LHCN-M2 (cell line): ENCODE measurements at places on chromosomes 5 and 9. TPM values are rescaled to one million over a fixed set of nuclear protein-coding genes. Genes with fewer than 3 reads are reported as not detected.

PCA3 gene
- total RNA-seq, result 0.29 TPM in 1 of 2 replicates, not detected in the other

C9orf153 gene
- not detected in 2 replicates for total RNA-seq

SPINK13 gene
- total RNA-seq, result not detected in 2 replicates

DAB2 gene
- 25.0 and 39.7 TPM in 2 replicates for total RNA-seq

FBN2 gene
- 25.4 and 27.4 TPM in 2 replicates for total RNA-seq

SLC38A9 gene
- 13.5 and 20.9 TPM in 2 replicates for total RNA-seq

GRCh38 chr9:31153250-31153840, 1231.1 kb upstream of the ACO1 start:
- DNase-seq, result peak; percentile 32

DNA sequence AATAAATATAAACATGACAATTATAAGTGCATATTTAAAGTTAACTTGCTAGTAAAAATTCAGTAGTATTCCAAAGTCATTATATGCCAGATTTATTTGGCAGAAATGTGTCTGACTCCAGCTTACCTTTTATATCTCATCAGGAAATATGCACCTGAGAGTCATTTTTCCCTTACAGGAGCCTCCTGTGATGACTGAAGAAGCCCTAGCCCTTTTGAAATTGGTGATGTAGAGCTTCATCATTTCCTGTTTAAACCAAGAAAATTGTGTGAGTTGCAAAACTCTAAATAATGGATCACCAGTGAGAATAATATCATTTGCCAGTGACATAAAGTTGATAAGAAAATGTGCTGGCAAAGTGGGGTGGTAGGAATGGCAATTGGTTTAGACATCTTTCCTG, 42.1 kb upstream of the CTNND2 start:
- no peak for DNase-seq

DNA sequence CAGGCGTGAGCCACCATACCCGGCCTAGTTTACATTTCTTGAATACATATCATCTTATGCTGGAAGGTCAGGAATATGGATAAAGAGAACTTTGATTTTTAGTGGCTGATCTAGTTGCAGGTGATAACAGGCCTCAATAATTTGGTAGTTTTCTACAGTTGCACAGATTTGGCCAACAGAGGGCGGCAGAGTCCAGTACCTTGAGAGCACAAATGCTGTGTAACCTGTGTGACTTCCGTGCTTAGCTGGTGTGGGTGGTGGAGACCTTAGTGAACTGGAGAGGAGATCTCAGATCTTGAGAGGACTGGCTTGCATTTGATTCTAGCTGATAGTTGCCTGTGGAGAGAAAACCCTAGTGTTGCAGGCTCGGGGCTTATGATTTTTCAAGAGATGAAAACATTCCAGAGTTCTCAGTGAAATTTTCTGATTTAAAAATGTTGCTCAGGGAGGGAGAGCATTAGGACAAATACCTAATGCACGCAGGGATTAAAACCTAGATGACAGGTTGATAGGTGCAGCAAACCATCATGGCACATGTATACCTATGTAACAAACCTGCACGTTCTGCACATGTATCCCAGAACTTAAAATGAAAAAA, 17.4 kb upstream of the GPR151 start:
- DNase-seq, result peak; percentile 51

- peak; percentile 82 for DNase-seq
These were observed 9.3 kb downstream of the STOM start for GRCh38 chr9:121360601-121361374.
